ENCODE measurements at places on chromosomes 13 and 19. TPM values are rescaled to one million over a fixed set of nuclear protein-coding genes. Genes with fewer than 3 reads are reported as not detected.

DNA sequence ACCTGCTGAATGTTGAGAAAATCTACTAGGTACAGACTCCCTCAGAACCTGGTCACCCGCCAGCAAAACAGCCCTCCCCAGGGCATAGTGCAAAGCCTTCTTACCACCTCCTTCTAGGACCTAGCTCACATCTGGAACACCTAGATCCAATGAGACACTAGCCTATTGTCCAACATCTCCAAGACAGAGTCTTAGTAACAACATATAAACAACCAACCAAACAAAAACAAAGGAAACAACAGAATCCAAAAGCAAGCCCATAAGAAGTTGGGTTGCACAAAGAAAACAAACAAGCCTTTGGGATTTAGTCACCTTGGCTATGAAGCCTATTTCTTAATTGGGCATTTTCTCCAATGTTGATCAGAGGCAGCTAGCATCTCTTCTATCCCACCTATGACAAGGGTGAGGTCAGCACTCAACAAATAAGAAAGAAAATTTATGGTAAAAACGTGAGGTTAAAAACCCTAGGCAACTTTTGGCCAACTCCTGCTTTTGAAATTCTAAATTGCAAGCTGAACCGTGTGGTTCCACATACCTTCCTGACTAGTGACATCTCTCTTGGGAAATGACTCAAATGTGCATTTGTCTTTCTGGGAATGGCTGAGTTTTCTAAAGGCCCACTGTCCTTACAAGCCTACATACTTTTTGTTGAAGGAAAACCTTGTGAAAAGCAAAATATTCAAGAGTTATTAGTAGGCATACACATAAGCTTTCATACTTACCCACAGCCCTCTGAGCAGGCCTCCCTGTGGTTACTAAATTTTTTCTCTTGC lies 66.7 kb downstream of the FAM216B start:
- no peak for DNase-seq

Gene SPRED3
- total RNA-seq = 0.13 TPM

Gene IZUMO2
- not detected for total RNA-seq

DNA sequence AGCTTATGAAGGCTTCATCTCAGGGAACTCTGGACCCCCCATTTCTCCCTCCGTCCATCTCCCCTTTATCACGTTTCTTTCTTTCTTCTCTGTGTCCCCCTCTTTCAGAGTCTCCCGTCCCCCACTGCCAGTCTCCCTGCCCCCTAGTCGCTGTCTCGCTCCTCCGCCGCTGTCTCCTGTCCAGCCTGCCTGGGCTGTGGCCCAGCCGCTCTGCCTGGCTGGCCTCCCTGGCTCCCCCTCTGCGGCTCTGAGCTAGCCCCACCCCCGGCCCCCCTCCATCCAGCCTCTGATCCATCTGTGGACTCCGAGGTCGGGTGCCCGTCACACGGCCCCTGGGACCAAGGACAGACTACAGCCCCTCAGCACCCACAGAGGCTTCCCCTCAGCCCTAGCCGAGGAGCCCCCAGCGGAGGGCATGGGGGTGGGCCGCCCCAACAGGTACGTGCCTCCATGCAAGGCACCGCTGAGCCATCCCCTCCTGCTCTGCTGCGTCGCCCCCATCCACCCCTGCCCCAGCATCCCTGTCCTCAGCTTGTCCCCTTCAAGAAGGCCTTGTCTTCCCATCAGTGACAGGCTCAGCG lies 1.1 kb upstream of the KCNJ14 start:
- DNase-seq = no peak

Gene NEK5
- total RNA-seq = 0.26 TPM

GRCh38 chr13:114101358-114102130 lies 30.9 kb downstream of the RASA3 start:
- DNase-seq = no peak

Gene ZNF177
- 1.2 TPM for total RNA-seq

- DNase-seq = no peak
Observed at GRCh38 chr19:16654140-16654539, 5.8 kb downstream of the SMIM7 start.

GRCh38 chr13:76849493-76849892 lies 36.7 kb downstream of the KCTD12 start:
- no peak for DNase-seq

DNA sequence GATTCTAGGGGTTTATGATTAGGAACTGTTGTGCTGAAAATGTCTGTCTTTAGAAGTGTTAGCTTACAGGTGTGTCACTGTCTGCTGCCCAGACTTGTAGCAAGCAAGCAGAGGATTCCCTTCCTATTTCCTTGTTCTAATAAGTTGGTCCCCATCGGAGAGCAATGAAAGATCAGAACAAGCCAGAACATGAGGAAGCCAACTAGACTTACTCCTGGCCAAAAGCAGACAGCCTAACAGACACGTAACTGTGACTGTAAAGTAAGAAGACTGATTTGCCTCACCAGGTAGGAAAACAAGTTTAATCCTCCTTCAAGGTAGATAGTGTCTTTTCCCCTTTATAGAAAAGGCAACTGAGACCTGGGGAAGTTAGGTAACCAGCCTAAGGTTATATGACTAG lies 12.5 kb downstream of the POLR1D start:
- peak; percentile 100 for DNase-seq

Gene CFD
- total RNA-seq = 1.2 TPM

DNA sequence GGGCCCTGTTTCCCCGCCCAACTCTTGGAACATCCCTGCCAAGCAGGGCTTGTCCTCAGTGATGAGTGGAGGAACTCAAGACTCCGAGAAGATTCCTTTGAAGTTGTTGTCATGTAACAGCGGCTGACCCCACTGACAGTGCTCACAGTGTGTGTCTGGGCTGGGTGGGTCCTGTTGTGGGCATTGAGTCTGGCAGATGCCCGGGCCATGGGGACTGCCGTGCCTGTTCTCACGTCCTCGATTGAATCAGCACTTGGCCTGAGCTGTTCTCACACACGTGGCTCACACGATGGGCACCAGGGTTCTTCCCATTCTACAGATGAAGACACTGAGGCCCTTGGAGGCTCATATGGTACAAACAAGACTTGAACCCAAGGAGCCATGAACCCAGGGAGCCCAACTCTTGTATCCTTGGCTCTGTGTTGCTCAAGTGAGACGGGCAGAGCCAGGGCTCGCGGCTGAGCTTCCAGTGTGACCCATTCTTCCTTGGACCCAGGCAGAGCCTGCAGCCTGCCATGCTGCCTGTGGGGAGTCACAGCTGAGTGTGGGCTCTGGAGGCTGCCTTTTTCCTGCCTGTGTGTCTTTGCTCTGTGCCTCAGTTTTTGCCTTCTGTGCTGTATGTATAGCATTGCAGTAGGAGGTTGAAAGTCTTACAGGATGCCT lies 8.6 kb upstream of the EPN1 start:
- no peak for DNase-seq

DNA sequence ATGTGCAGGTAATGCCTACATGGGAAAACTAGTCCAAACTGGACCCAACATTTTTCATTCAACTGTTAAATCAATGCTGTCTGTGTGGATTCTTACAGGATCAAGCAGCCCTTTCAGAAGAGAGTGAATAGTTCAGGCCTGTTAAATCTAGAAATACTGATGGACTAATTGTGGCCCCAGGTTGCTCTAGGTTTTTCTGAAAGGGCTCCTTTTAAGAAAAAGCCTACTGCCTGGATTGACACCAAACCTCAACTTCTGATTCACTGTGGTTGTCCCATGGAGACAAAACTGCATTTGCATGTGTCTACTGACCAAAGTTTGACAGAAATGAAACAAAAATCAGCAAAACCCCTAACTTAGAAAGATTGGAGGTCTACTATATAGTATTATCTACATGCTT lies 437.0 kb downstream of the KLF12 start:
- DNase-seq = no peak

- DNase-seq = peak; percentile 33
Observed at GRCh38 chr13:29993716-29994488, 143.5 kb upstream of the UBL3 start.

GRCh38 chr13:31278869-31279268 lies 79.1 kb downstream of the B3GLCT start:
- DNase-seq = no peak

Gene ZNF600
- total RNA-seq = 9.1 TPM

Gene ZNF737
- 6.1 TPM for total RNA-seq

Gene CYP2F1
- total RNA-seq = not detected

DNA sequence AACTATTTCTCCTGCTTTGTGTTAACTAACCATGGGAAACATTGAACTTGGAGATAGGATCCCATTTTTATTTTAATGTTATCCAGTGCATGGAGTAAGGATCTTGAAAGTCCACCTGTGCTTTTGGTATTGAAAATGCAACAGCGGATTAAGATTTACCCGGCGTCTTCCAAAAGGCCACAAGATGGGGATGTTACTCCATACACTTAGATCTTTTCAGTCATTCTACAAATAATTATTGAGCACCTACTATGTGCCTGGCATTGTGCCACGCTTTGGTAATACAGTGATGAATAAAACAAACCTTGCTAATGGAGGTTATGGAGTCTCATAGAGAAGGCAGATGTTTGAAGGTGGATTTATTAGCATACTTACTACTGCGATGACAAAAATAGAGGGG lies 56.9 kb downstream of the RFC3 start:
- DNase-seq = no peak

DNA sequence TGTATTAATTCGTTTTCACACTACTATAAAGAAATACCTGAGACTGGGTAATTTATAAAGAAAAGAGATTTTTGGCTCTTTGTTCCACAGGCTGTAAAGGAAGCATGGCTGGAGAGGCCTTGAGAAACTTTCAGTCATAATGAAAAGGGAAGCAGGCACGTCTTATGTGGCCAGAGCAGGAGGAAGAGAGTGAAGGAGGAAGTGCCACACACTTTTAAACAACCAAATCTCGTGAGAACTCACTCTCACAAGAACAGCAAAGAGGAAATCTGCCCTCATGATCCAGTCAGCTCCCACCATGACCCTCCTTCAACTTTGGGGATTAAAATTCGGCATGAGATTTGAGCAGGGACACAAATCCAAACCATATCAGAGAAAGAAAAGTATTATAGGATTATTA lies 1255.9 kb upstream of the MIR17HG start:
- DNase-seq = no peak

Gene SYCN
- not detected for total RNA-seq
